ENCODE measurements at places on chromosomes 4 and X.
A peak's percentile ranks its signal among the peaks of the same experiment; 100 is the strongest.

GRCh38 chr4:135724421-135724820 lies 1522.8 kb upstream of the PABPC4L start:
- no peak for DNase-seq

- DNase-seq: peak; percentile 22
Measured at GRCh38 chr4:157220371-157220881, at the start of gene GRIA2. TSS of gene GRIA2 (plus strand) at chr4:157220728. CDS start at chr4:157221043, 315 bp downstream.

DNA sequence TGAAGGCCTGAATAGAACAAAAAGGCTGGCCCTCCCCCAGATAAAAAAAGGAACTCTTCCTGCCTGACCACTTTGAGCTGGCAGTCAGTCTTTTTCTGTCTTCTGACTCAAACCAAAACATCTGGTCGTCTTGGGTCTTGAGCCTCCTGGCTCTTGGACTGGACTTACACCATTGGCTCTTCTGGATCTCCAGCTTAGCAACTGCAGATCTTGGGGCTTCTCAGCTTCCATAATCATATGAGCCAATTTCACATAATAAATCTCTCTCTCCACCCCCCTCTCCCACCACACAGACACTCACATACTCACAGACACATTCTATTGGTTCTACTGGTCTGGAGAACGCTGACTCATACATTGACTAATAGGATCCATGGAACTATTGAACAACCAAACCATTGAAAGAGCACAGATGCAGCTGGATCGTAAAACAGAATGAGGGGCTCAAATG lies 15.6 kb upstream of the CWH43 start:
- no peak for DNase-seq

GRCh38 chr4:90575371-90575770 lies 448.2 kb downstream of the CCSER1 start:
- DNase-seq: no peak

DNA sequence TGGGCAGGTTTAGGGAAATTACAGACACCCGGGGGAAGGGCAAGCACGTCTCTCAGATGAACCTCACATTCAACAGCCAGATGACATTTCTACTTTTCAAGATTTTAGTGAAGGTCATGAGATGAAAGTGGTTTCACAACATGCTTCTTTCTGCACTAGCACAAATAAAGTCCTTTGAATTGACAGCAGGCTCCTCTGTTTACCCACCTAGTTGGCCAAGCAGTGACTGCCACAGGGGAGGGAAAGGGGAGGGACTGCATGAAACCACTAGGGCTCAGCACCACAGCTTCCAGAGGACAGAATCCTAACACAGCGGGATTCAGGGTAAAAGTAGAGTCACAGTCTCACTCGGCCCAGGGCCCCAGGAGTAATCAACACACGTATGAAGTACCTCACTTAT lies 6.2 kb downstream of the RAB40A start:
- no peak for DNase-seq

- no peak for DNase-seq
Measured at GRCh38 chr4:81663368-81663767, 191.7 kb upstream of the RASGEF1B start.

DNA sequence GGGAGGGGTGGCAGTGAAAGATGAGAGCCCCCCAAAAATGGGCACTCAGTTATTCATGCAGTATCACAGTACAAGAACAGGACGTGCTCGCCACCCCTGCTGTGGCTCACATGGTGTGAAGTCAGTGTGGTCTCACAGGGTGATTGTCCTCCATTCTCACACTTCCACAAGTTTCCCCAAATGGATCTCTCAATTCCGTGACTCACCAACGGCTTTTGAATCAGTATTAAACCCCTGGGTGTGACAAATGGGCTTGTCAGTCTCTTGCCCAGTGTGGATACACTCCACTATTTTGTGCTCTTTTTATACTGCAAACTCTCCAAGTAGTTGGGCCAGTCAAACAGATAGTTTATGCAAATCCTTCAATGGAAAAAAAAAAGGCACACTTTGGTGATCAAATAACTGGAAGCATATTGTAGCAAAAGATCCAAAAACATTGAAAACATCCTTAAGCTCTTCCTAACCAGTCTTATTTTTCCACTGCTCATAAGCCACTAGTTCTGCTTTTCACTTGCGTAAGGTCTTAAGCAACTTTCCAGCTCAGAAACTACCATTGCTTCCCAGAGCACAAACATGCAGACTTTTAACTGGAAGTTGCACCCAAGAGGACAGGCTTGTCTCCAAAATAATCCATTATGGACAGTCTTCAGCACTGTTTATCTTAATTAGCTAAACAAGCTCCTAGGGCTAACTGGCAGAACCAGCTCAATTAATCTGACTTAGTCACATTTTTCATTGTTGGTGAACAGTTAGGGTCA lies 365.7 kb downstream of the PPP3CA start:
- DNase-seq: no peak

GRCh38 chr4:96103086-96103485 lies 263.2 kb downstream of the PDHA2 start:
- no peak for DNase-seq

DNA sequence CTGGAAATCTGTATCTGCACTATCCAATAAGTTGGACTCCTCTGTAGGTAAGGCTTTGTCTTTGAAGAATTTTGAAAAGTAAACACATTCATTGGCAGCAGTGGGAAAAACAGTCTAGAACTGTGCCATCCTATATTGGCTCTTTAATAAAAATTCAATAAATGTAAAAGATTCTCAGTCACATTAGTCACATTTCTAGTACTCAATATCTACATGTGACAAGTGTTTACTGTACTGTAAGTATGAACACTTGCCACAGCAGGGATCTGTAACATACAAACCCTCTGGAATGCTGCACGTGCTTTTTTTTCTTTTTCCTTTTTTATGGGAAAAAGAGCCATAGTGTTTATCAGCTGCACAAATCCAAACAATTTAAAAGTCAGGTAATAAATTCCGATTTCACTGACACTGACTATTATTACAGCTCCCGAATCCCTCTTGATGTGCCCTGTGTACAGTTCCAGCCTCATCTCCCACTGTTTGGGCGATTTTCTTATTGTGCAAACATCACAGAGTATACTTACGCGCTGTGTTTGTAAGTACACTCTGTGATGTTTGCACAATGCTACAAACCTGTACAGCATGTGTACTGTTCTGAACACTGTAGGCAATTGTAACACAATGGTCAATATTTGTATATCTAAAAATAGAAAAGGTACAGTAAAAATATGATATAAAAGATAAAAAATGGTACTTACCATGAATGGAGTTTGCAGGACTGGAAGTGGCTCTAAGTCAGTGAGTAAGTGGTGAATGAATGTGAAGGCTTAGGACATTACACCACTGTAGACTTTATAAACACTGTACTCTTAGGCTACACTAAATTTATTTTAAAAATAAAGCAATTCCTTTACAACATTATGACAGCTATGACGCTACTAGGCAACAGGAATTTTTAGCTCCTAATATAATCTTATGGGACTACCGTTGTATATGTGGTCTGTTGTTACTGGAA lies 8.7 kb downstream of the PYURF start:
- no peak for DNase-seq

DNA sequence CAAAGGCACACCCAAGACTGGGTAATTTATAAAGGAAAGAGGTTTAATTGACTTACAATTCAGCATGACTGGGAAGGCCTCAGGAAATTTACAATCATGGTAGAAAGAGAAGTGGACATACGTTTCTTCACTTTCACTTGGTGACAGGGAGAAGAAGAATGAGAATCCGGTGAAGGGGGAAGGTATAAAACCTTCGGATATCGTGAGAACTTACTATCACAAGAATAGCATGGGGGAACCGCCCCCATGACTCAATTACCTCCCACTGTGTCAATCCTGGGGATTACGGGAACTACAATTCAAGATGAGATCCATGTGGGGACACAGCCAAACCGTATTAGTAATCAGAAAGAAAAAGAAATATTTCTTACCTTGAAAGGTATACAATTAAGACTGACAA lies 782.9 kb upstream of the HS3ST1 start:
- DNase-seq: no peak

- no peak for DNase-seq
Measured at GRCh38 chr4:46515940-46516339, 126.0 kb upstream of the GABRA2 start.

- DNase-seq: no peak
Measured at GRCh38 chr4:42396361-42396751, 932 bp upstream of the SHISA3 start.

GRCh38 chr4:185931986-185932385 lies 120.0 kb upstream of the SORBS2 start:
- no peak for DNase-seq

- no peak for DNase-seq
Measured at GRCh38 chr4:7857238-7857701, 82.4 kb downstream of the AFAP1 start.

- DNase-seq: no peak
Measured at GRCh38 chr4:176939445-176939844, 146.7 kb upstream of the VEGFC start.

GRCh38 chrX:100484971-100485370 lies 74.9 kb upstream of the PCDH19 start:
- DNase-seq: no peak

DNA sequence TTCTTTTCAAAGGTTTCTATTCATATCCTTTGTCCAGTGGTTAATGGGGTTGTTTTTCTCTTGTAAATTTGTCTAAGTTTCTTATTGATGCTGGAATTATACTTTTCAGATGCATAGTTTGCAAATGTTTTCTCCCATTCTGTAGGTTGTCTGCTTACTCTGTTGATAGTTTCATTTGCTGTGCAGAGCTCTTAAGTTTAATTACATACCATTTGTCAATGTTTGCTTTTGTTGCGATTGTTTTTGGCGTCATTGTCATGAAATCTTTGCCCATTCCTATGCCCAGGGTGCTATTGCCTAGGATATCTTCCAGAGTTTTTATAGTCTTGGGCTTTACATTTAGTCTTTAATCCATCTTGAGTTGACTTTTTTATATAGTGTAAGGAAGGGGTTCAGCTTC lies 21.2 kb upstream of the UGT8 start:
- DNase-seq: no peak

GRCh38 chr4:2295500-2295899 lies 33.6 kb upstream of the MXD4 start:
- DNase-seq: no peak

- DNase-seq: no peak
Measured at GRCh38 chr4:152862608-152863007, 73.5 kb upstream of the FHDC1 start.

GRCh38 chrX:123475068-123475724 lies 257.7 kb downstream of the THOC2 start:
- no peak for DNase-seq

DNA sequence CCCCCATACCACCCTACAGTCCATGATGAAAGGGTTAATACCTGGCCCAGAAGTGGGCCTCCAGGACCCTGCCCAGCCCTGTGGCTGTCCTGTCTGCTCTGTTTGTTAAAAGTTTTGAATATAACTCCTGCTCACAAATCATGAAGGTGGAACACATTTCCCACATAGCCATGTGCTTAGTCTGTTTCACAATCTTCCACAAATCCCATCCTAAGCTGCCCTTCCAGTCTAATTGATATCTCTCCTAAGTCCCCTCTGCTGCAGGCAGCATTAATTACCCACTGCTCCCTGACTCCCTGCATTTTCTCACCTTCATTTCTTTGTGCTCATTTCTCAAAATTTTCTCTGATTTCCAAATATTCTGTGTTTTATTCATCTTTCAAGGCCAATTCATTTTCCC lies 142.6 kb downstream of the AASDH start:
- DNase-seq: no peak

GRCh38 chr4:138182838-138183426 lies 59.2 kb downstream of the SLC7A11 start:
- DNase-seq: no peak

- DNase-seq: no peak
Measured at GRCh38 chrX:39532761-39533160, 565.0 kb downstream of the BCOR start.

- DNase-seq: no peak
Measured at GRCh38 chr4:52421811-52422213, 237.3 kb downstream of the USP46 start.

- DNase-seq: no peak
Measured at GRCh38 chrX:93673869-93674271, at the start of gene FAM133A. TSS of gene FAM133A (plus strand) at chrX:93674206. CDS start at chrX:93709420, 35,214 bp downstream.

- no peak for DNase-seq
Measured at GRCh38 chr4:152328582-152328981, 207.3 kb downstream of the FBXW7 start.

- DNase-seq: no peak
Measured at GRCh38 chr4:85940151-85940550, 419.7 kb downstream of the MAPK10 start.
